ENCODE measurements at places on chromosomes 4 and X.

GRCh38 chrX:117138070-117138469 is 675.3 kb upstream of the CT83 start:
- no peak for DNase-seq

DNA sequence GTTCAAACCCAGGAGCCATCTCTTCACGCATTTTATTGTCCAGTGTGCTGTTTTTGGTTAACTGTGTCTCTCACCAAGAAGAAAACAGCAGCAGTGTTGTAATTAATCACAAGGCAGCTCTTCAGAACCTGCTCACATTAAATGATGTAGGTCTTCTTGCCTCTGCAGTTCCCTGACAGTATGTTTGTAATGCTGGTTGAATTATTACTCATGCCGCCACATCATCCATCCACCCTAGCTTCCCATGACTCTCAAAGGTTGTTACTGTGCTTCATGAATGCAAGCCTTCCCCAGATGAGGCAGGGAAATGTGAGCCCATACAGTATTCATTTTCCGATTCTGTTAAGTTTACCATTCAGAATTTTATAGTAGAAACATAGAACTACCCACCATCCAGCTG is 17.4 kb downstream of the TLR10 start:
- no peak for DNase-seq

- DNase-seq: no peak
Observed at GRCh38 chr4:169341490-169341889, 70.7 kb upstream of the SH3RF1 start.

DNA sequence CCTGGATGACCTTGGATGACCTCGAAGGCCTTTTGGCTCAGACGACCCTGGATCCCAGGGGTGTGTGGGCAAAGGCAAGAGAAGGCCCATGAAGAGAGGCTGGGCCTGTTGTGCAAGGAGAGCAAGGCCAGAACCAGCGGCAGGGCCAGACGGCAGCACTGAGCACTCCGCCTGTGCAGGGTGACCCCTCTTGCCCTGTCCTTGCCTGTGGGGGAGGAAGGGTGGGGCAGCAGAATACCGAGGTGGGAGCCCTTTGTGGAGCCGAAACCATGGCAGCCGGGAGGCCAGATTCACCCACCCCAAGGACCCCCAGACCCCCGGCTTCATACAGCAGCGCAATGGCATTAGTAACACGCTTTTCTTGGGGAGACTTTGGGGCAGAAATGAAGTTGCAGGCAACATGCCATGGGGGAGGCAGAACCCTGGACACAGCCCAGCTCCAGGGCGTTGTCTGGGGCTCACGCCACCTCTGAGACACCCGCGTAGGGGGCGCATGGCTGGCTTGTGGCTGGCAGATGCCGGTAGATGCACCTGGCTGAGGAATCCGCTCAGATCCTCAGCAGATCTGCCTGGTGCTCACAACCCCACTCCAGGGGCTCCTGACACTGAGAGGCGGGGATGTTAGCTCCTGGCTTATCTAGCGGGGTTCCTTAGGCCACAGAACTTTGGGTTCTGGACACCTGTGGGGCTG is 114.5 kb downstream of the FAM53A start:
- no peak for DNase-seq

- peak; percentile 86 for DNase-seq
Observed at GRCh38 chr4:145843148-145843547, 95.5 kb downstream of the ZNF827 start.

All from fibroblast of gingiva (primary cell).